ENCODE measurements at places on chromosomes 11 and 22.

- no peak for DNase-seq
These were observed 467.6 kb downstream of the NTM start for GRCh38 chr11:131838016-131838415.

- DNase-seq: no peak
These were observed 501 bp downstream of the CD151 start for GRCh38 chr11:833114-833791.

- DNase-seq: no peak
These were observed at the start of gene DKK3 for GRCh38 chr11:12007769-12008737. TSS of gene DKK3 (minus strand) at chr11:12008626. CDS start at chr11:12008582, 44 bp downstream.

GRCh38 chr11:36065436-36065835 lies 121.6 kb downstream of the LDLRAD3 start:
- DNase-seq: no peak

- no peak for DNase-seq
These were observed 839 bp downstream of the LRRN4CL start for GRCh38 chr11:62688491-62688890.

- DNase-seq: no peak
These were observed 705 bp upstream of the CAPN1 start for GRCh38 chr11:65180877-65181568.

- peak; percentile 56 for DNase-seq
These were observed 8.6 kb downstream of the DNHD1 start for GRCh38 chr11:6505577-6506240.

GRCh38 chr22:38309614-38310517 lies 7.4 kb downstream of the CSNK1E start:
- DNase-seq: no peak

- no peak for DNase-seq
These were observed 7.6 kb upstream of the SLC39A13 start for GRCh38 chr11:47400768-47401279.

DNA sequence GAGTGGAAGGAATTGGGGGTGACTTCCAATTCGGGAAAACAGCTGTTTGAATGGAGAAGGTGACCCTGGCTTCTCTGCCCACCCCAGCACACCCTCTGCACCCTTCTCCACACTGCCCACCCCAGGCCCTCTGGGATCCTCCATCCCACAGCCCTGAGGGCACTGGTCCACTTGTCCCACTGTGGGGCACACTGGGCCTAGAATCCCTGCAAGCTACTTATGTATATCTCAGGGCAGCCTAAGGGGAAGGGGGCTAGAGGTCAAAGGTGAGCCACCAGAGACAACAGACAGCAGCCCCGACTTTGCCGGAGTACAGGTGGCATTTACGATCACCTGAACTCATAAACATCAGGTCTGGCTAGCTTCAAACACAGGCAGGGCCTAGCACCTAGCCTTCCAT lies 673 bp upstream of the SCUBE2 start:
- DNase-seq: no peak

GRCh38 chr11:23010790-23011335 lies 150.6 kb upstream of the CCDC179 start:
- DNase-seq: no peak

All from stromal cell of bone marrow (primary cell).